Tongue (tissue), 3 donors: ENCODE measurements at places on chromosomes 11 and 22.

DNA sequence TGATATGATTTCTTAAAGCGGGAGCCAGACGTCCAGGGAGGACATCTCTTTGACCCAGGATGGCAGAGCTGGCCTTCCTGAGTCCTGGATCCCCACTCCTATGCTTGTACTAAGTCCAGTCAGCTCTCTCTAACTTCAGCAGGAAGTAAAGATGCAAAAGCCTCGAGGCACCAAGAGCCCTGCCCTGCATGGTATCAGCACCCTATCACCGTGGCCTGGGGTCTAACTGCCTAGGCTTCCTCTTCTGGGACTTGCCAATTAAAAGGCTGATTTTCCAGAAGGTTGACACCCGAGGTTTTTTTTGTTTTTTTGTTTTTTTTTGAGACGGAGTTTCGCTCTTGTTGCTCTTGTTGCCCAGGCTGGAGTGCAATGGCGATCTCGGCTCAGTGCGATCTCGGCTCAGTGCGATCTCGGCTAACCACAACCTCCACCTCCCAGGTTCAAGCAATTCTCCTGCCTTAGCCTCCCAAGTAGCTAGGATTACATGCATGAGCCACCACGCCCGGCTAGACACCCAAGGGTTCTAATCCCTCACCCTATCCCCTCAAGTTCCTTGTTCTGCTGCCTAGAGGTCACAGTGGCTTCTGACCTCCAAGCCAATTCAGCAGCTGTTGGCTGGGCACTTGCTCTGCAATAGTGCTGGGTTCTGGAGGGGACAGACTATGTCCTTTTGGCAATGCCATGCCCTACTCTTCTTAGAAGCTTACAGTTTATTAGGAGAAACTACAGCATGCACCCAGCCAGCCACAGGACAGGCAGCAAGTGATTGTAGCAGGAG, 50.6 kb upstream of the FTH1 start:
- no peak for DNase-seq

DNA sequence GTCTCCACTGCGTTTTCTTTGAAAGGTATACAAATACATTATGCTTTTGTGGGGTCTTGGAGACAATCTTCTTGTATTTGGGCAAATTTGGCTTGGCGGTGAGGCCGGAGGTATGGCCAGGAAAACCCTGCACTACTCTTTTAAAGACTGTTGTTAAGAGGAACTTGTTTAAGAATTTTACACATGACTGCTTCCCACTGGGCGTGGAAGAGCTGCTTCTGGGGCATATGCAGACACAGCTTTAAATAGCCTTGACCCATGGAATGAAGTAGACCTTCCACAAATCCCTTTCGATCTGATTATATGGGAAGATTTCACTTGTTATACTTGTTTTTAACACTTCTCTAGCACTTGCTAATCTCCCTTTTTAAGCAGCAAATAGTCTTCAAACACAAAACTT, 453.6 kb downstream of the MN1 start:
- DNase-seq, result no peak

- no peak for DNase-seq
Observed at GRCh38 chr11:111582881-111583280, 19.4 kb upstream of the SIK2 start.

DNA sequence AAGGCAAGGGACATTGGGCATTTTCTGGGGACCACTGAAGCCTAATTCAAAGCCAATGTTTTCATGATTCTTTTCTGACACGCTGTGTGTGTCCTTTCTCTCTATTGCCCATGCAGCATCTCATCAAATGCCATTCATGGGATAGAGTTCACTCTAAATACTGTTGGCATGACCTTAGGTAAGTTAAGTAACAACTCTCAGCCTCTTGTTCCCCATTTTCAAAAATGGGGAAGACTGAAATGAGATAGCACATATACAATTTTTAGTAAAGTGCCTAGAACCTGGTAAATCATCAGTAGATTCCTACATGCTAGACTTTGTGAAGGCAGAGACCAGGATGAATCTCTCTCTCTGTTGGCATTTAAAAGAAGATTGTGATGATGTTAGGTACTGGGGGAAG, 12.7 kb upstream of the OR52K2 start:
- DNase-seq, result no peak

DNA sequence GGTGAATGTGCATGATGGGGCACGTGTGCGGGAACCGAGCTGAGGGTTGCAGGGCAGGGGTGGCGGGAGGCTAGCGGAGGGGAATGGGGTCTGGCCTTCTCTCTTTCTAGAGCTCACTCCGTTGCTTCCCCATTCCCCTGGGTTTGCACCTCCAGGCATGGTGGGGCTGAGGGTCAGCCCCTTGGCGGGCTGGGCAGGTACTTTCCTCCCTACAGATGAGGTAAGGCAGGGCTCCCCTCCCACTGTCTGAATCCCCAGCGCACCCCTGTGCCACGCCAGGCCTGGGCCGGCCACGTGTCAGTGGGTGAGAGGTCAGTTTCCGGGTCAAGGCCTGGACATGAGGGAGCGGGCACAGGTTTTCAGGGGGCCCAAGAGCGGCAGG, 8.9 kb downstream of the SUSD2 start:
- DNase-seq, result no peak

GRCh38 chr22:24157822-24158135, 23.5 kb upstream of the SUSD2 start:
- DNase-seq, result peak; percentile 59

- no peak for DNase-seq
Observed at GRCh38 chr11:70710601-70711000, 312.3 kb downstream of the CTTN start.

GRCh38 chr11:117465236-117465997, 137.8 kb downstream of the CEP164 start:
- no peak for DNase-seq

GRCh38 chr22:17343766-17344165, 25.5 kb upstream of the CECR2 start:
- no peak for DNase-seq

GRCh38 chr22:23116506-23117263, 25.1 kb downstream of the RSPH14 start:
- DNase-seq, result peak; percentile 32

- DNase-seq, result peak; percentile 89
Observed at GRCh38 chr11:16239141-16240105, 116.9 kb downstream of the SOX6 start.

DNA sequence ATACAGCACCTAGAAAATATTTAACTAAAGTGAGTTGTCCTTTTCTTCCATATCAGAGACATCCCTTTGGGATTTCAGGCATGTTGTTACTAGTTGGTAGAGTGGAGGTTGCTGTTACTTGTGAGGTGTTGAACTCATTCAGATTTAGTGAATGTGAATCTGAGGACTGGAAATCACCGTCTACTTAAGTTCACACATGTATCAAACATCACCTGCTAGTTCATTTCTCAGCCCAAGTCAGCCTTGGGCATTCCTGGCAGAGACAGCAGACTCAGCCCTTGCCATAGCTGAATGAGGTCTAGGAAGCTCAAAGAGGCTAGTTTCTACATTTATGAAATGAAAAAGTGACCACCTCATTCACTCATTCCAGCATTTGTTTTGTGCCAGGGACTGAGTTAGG, 9.7 kb downstream of the KDELR3 start:
- no peak for DNase-seq

DNA sequence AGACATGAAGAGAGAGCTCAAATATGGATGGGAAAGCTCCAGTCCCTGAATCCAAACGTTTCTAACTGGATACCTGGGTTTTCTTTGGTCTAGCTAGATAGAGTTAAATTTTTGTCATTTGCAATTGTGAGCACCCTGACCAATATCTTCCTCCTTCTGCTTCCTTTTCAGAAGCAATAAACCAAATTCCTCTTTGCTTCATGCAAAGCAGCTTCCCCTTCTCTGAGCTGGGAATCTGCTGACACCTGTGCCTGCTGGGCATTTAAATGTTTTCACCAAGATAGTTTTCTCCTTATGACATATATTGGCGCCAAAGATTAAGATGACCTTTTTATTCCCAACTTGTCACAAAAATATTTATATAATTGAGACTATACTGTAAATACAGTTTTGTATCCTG, 27.9 kb upstream of the PAK1 start:
- no peak for DNase-seq

GRCh38 chr22:47329727-47330650, 567.5 kb downstream of the TBC1D22A start:
- no peak for DNase-seq

- no peak for DNase-seq
Observed at GRCh38 chr22:32308191-32308590, 49.5 kb upstream of the RFPL3 start.

DNA sequence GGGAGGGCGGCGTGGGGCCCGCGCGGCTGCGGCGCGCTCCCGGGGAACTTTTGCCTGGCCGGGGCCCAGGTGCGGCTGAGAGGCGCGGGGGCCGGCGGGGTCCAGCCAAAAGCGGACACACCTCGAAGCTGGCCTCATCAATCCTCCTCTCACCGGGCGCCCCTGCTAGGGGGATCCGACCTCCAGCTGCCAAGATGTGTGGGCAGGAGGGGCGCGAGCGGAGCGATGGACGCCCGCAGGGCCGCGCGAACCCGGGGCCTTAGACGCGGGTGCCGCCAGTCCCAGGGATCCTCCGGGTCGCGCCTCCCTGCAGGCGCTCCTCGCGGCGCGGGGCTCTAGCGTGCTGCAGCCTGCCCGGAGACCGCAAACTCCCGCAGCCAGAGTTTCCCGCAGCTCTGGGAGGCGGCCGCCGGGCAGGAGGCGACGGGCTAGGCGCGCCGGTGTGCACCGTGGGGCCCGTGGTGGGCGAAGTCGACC, 785 bp downstream of the IGSF9B start:
- no peak for DNase-seq

- no peak for DNase-seq
Observed at GRCh38 chr11:104404231-104405175, 240.6 kb upstream of the PDGFD start.

- DNase-seq, result peak; percentile 7
Observed at GRCh38 chr11:123519055-123519796, 89.2 kb downstream of the GRAMD1B start.

DNA sequence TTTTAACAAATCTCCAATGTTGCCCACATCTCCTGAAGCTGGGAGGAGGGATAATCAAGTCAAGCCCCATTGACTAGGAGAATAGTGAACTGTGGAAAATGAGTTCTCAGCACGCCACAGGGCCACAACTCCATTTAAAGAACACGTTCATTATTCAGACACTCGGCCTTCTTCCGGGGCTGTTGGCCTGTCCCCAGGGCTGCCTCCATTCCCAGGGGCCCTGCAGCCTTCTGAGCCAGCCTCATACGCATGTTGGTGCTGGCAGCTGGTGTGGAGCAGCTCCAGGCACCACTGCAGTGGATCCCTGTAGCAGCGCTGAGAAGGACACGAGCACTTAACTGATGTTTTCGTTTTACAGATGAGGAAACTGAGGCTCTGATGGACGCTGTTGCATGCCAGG, 87.5 kb upstream of the RCN1 start:
- no peak for DNase-seq

DNA sequence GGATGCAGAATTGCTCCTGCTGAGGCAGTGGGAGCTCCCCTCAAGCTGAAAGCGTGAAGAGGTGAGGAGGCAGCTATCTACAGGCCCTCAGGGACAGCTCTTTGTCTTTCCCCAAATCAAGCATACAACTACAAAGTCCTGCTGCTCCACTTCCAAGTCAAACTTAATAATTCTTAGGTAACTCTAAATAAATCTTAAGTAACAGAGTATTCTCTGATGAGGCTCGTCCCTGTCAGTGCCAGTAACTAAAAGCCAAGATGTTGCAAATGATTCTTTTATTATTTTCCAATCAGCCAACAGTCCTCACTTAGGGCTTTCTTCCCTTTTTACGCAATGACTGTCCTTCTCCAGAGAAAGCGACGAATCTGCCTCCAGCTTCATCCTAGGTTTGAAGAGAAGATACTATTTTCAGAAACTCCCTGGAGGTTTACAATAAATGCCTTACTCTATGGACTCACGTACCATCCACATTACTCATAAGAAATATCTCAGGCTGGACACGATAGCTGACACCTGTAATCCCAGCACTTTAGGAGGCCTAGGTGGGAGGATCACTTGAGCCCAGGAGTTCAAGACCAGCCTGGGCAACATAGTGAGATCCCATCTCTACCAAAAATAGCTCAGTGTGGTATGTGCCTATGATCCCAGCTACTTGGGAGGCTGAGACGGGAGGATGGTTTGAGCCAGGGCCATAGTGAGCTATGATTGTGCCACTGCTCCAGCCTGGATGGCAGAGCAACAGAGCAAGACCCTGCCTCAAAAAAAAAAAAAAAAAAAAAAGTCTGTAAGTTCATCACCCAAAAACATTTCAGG, 3.1 kb upstream of the C22orf39 start:
- DNase-seq, result no peak

GRCh38 chr11:2772544-2773031, 72.8 kb upstream of the KCNQ1OT1 start:
- DNase-seq, result no peak

GRCh38 chr11:110679323-110679975, 32.8 kb downstream of the ARHGAP20 start:
- DNase-seq, result no peak

- DNase-seq, result peak; percentile 68
Observed at GRCh38 chr11:111422494-111423249, 43.6 kb upstream of the POU2AF1 start.

- no peak for DNase-seq
Observed at GRCh38 chr11:134243913-134244312, 9.2 kb downstream of the THYN1 start.

GRCh38 chr11:72606748-72607468, 67.3 kb downstream of the PDE2A start:
- peak; percentile 25 for DNase-seq

DNA sequence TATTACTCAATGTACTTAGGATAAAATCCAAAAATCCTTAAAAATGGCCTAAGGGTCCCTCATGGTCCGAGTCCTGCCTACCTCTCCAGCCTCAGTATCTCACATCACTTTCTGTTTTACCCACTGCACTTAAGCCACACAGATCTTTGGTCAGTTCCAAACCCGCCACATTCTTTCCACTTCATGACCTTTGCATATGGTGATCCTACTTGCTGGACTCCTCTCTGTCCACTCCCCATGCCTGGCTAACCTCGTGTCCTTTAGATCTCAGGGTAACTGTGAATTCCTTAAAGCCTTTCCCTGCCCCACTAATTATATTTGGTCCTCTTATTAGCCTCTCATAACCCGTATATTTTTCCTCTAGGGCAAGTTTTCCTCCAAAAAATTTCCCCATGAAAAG, 1.2 kb downstream of the NUP160 start:
- no peak for DNase-seq

DNA sequence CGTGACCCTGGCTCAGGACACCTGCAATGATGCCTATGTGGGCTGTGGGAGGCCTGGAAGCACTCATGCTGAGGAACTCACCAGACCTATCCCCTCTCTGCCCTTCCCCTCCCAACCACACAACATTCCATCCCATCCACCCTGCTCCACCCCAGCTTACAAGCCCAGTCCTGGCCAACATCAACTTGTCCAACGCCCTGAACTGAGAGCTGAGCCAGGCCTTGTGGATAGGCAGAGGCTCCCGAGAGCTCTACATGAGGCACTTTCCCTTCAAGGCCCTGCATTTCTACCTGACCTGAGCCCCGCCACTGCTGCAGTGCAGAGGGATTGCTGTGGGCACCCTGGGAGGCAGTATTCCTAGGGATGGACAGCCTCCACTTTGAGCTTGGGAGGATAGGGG, 112.4 kb downstream of the PDE2A start:
- no peak for DNase-seq
